ENCODE measurements at places on chromosomes 6 and 20.
A peak's percentile ranks its signal among the peaks of the same experiment; 100 is the strongest.

DNA sequence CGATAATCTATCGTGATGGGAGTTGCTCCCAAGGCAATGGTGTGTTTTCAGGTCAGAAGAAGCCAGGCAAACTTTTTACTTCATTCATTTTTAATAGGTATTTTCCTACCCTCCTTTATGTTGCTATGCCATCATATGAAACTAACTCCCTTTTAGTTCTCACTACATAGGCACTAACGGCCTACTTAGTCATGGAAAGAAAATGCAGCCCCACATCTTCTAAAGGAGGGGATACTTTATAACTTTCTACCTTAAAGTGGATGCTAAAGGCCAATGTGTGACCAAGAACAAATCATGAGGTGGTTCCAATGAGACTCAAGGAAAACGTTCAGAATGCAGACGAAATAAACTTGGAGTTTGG is 193.8 kb downstream of the FOXA2 start:
- DNase-seq, result no peak

GRCh38 chr6:118704915-118705314 is 53.5 kb upstream of the CEP85L start:
- no peak for DNase-seq

- no peak for DNase-seq
Observed at GRCh38 chr6:137258170-137258569, 39.0 kb upstream of the IFNGR1 start.

DNA sequence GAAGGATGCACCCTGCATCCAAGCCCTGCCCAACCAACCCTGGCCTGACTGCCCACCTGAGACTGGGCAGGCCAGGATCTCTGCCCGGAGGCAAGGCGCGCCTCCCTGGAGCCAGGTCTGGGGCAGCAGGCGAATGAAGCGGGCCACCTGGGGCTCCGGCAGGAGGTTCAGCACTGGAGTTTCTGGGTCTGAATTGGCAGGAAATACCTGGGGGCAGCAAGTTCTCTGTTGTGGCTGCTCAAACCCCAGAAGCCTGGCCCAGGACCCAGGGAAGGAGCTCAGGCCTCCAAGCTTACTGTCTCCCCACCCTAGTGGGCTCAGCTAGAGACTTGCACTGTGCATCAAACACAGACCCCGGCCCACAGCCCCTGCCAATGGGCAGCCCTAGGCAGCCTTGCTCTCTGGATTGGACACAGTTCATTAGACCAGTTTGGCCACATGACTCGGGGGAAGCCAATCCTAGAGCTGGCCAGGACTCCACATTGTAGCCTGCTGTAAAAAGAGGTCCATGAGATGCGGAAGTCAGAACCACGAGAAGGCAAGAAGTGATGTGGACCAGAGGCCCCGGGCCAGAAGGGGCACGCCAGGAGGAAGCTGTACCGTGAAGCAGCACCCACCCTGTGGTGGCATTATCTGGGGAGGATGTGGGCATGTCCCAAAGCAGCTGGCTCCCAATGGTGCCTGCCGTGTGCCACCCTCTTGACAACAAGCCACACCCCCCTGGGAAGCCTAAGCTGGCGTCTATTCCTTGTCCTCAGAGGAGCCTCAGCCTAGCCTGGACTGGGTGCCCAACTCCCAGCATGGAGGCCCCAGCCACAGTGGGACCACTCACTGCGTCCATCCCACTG is 3.1 kb downstream of the CPXM1 start:
- no peak for DNase-seq

GRCh38 chr20:57126481-57127092 is 139.9 kb downstream of the BMP7 start:
- no peak for DNase-seq

GRCh38 chr6:170256641-170257040 is 34.2 kb downstream of the DLL1 start:
- DNase-seq, result no peak

- DNase-seq, result no peak
Observed at GRCh38 chr6:135191508-135192255, 10.6 kb downstream of the MYB start.

- DNase-seq, result no peak
Observed at GRCh38 chr20:58775371-58775770, 75.3 kb downstream of the GNAS-AS1 start.

DNA sequence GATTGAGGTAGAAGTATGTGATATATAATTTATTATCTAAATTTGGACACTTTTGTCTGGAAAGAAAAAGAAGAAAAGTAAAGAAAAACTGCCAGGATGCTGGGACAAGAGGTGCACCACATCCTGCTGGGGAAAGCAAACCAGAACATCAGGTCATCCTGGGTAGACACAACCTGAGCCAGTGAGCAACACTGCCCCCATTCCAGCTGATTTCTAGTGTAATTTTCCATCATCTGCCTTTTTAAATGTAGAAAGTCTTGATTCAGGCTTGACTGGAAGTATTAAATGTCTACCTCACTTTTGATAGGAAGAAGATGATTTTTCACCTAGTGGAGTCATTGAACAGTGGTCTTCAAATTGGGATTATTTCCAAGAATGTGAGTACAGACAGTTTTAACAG is 1164.5 kb upstream of the CITED2 start:
- DNase-seq, result no peak

GRCh38 chr6:38078671-38079070 is 259.1 kb downstream of the ZFAND3 start:
- no peak for DNase-seq

DNA sequence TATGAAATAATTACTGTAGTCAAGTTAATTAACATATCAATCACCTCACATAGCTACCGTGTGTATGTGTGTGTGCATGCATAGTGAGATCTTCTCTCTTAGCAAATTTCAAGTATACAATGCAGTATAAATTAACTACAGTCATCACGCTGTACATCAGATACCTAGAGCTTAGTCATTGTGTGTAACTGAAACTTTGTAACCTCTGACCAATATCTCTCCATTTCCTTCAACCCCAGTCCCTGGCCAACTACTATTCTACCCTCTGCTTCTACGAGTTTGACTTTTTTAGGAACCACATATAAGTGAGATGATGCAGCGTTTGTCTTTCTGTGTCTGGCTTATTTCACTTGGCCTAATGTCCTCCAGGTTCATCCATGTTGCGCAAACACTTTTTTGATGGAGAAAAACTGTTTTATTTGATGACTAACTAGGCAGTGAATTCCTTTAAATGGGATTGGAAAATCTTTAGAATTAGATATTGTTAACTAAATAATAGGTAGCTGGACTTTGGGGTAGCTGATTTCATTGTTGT is 459.5 kb downstream of the DHX35 start:
- DNase-seq, result no peak

- DNase-seq, result no peak
Observed at GRCh38 chr20:11901127-11901526, 16.6 kb upstream of the BTBD3 start.

- DNase-seq, result no peak
Observed at GRCh38 chr6:54282186-54282585, 26.1 kb upstream of the TINAG start.

DNA sequence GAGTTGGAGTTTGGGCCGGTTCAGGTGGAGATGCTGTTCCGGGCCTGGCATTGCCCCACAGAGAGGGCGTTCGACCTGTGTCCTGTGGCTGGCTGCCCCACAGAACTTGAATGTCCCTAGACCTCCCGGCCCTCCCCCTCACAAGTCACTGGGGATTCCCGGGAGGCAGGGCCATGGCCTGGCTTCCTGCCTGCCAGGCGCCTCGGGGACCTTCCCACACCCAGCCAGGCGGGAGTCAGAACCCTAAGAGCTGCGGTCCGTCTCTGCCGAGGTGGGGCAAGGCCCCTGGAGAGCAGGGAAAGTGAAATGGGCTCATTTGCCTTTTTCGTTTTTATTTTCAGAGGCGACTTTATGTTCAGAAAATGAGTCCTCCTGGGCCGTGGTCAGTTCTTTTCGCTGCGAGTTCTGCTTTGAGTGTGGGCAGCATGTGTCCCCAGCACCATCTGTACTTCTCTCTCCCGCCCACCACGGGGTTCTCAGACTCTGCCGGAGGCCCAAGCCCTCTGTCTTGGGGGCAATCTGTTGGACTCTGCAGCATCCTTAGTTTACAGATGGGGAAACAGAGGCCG is 8.5 kb downstream of the RBM38 start:
- no peak for DNase-seq

DNA sequence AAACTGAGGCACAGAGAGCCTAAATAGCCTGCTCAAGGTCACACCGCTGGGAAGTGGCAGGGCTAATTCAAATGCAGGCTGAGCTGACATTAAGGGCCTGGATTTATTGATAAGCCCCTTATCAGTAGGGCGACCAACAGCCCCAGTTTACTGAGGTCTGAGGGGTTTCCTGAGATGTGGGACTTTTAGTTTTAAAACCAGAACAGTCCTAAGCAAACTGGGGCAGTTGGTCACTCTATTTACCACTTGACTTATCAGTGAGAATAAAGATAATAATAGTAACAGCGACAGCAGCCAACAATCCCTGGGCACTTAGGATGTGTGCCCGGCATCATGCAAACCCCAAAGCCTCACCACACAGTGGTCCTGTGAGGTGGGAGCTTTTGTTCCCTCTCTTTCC is 27.6 kb downstream of the PREX1 start:
- DNase-seq, result no peak

DNA sequence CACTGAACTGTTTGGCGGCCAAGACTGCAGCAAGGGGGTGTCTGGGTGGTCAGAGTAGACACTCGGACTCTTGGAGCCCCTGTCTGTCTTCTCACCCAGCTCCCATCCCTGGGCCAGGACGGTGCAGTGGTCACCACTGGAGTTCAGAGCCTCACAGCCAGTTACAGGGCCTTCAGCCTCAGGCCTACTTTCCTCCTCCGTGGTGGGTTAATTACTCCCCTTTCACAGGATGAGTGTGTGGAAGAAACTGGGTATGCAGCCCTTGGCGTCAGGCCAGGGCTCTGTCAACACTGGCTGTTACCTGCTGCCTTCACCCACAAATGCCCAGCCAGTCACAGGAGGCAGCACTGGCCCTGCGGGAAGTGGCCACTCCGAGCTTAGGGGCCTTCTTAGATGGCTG is 1.8 kb upstream of the YTHDF1 start:
- DNase-seq, result no peak

GRCh38 chr6:133610227-133610840 is 278.6 kb upstream of the TCF21 start:
- no peak for DNase-seq

GRCh38 chr6:10465629-10466499 is 51.0 kb upstream of the TFAP2A start:
- DNase-seq, result peak; percentile 29

GRCh38 chr6:142331075-142331551 is 29.3 kb downstream of the ADGRG6 start:
- DNase-seq, result no peak
